Activated CD8-positive, alpha-beta T cell treated with anti-CD3 and anti-CD28 coated beads, Interleukin-2, amount 10 ng/mL, durations not matched to agents 7 days and 5 days (primary cell): ENCODE measurements at places on chromosomes 11 and 22.

GRCh38 chr11:93370260-93370659 lies 39.7 kb downstream of the DEUP1 start:
- DNase-seq: no peak

GRCh38 chr11:58813693-58814092 lies 30.8 kb downstream of the GLYATL2 start:
- DNase-seq: no peak

GRCh38 chr11:1988174-1988573 lies 9.5 kb downstream of the H19 start:
- no peak for DNase-seq

- no peak for DNase-seq
Observed at GRCh38 chr11:122138744-122139594, 23.0 kb upstream of the BLID start.

DNA sequence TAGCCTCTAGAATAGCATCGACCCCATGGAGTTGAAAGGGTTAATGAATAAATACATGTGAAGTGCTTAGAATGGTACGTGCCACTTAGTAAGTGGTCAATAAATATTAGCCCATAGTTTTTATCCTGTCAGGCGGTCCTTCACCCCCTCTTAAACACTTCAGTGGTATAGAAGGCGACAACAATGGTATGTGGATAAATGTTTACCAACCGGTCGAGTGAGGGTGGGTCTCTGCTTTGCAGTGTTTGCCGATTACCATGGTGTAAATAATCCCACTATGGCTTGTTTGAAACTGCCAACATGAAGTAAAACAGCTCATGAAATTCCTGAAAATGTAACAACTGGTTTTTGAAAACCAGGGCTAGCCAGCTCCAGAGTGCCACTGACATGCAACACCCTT lies 541.2 kb downstream of the BUD13 start:
- DNase-seq: no peak

GRCh38 chr11:130403967-130404366 lies 24.4 kb downstream of the ADAMTS8 start:
- no peak for DNase-seq

GRCh38 chr11:2708757-2709281 lies 9.0 kb upstream of the KCNQ1OT1 start:
- DNase-seq: no peak

DNA sequence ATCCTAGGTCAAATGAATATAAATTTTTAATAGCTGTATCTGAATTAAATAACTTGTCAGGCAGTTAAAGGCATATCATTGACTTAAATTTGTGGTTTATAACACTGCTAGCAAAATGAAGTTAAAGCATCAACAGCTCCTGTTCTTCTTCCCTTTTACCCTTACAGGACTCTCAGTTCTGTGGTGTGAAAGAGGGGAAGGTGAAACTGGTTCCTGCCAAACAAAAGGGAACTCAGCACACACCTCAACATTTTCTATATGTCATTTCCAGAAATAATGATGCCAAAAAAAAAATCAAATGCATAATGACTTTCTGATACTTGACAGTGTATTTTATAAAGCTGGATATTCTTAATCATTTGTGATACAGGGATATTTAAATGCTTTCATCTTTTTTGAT lies 21.2 kb downstream of the ARL14EP start:
- no peak for DNase-seq

- DNase-seq: no peak
Observed at GRCh38 chr11:102177974-102178631, 67.9 kb downstream of the YAP1 start.

DNA sequence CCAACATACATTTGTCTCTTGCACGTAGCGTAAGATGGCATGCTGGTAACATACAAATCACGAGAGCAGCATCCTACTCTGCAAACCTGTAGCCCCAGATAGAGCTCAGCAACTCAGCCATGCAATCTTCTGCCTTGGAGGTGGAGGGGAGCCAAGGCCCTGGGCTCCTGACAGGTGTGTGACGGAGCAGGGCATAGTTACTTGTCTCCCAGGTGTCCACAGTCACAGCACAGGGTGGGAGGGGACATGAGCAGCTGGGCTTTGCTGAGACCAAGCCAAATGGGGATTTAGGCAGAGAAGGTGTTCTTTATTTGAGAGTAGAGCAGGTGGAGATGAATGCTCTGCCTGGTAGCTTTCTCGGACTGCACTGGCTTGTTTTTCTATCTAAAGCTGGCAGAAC lies 111.7 kb downstream of the TEAD1 start:
- DNase-seq: no peak

DNA sequence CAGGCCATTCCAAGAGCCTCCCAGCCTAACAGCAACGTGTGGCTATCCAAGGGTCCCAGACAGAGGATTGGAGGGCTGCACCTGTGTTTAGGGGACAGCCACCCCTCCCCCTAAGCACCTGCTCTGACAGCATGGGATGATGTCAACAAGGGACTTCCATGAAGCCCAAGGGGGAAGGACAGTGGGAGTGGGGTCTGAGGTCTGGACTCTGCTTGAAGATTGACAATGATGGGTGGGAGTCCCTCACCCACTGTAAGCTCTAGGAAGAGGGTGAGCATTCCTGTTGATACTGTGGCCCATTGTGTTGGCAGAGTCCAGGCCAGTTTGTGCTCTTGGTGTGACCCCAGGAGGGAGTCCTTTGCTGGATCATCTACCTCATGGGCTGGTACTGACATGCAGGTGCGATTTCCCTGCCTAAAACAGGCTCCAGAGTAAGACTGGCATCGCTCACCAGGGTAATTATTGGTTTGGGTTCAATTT lies 46.9 kb upstream of the TUB start:
- DNase-seq: peak; percentile 13

GRCh38 chr11:33377412-33378370 lies 120.5 kb downstream of the HIPK3 start:
- DNase-seq: no peak

DNA sequence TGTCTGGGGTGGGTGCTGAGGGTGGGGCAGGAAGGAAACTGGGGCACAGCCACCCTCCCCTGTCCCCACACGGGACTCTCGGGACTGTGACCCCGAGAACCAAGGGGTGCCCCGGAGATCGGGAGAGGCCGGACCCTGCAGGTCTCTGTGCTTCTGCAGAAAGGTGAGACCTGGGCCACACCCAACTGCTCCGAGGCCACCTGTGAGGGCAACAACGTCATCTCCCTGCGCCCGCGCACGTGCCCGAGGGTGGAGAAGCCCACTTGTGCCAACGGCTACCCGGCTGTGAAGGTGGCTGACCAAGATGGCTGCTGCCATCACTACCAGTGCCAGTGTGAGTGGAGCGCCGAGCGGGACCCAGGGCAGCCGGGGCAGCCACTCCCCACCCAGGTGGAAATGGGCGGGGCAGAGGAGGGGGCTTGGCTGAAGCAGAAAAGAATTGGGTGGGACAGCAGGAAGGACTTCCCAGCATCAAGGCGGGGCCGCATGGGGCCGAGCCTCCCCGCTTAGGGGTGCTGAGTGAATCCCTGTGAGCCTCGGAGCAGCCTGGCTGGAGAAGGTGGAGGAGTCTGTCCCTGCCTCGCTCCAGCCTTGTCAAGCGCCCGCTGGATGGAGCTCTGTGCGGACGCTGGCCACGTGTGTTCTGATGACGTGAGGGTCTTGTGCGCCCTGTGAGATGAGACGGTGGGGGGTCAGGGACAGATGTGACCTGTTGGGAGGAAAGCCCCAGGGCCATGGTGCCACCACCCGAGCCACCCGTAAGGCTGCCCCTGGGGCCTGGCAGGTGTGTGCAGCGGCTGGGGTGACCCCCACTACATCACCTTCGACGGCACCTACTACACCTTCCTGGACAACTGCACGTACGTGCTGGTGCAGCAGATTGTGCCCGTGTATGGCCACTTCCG lies 29.3 kb upstream of the MUC5B start:
- no peak for DNase-seq

DNA sequence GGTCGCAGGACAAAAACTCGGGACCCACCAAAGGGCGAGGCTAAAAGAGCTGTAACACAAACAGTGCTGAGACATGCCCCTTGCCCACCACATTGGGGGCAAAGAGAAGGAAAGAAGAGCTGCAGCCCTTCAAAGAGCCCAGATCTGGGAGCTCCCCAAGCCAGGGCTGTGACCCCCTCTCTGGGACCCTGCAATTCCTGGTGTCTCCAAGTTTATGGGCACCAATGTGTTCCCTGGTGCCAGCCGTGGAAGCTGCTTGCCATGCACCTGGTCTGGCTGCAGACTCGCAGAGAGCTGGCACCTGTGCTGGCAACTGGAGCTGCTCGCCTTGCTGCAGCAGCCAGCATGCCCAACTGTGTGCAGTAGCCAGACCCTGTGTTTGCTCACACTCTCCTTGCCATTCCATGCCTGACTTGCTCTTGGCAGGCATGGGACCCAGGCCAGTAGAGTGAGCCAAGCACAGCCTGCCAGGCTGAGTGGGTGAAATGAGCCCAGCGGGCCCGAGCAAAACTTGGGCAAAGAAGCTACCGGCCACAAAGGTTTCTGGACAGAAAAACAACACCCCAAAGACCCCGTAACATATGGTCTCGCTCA lies 16.0 kb downstream of the RRP8 start:
- DNase-seq: peak; percentile 11

DNA sequence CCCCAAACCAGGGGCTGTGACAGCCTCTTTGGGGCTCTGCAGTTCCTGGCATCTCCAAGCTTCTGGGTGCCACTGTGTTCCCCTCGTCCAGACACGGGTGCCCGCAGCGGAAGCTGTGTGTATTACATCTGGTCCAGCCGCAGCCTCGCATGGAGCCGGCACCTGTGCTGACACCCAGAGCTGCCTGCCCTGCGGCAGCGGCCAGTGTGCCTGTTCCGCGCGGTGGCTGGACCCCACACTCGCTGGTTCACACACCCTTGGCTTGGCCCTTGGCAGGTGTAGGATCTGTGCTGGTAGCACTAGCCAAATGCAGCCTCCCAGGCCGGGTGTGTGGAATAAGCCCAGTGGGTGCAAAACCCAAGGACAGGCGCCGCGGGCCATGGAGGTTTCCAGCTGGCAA lies 24.5 kb upstream of the RNASEH2C start:
- DNase-seq: no peak

- no peak for DNase-seq
Observed at GRCh38 chr11:57417056-57417455, 9.9 kb downstream of the SLC43A3 start.

DNA sequence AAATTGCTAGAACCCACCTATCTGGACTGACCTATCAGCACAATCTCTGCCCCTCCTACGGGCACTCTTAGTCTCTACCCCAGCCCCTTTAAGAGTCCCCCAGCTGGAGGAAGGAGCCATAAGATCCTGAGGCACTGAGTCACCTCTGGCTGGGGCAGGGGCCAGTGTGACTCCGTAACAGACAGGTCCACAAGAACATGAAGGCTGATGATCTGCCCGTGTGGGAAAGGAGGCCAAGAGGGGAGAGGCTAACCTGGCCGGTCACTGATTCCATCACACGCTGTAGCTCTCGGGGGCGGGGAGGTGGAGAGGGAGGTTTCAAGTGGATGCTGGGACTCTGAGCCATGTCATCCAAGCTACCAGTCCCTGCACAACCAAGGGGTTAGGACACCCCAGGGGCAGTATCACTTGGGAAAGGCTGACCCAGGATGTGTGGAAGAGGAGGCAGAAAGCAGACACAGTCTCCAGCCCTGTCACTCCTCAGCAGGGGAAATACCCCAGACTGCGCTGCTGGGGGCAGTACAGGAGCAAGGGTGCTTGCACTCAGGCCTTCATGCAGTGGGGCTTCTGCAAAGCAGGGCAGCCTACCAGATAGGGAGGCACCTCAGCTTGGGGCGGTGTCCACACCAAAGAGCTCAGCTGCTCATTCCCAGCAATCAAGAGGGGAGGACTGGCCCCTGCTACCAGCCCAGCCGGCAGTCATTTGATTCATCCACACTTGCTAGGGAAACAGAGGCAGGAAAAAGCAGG lies 22.3 kb downstream of the ARHGAP1 start:
- DNase-seq: no peak

DNA sequence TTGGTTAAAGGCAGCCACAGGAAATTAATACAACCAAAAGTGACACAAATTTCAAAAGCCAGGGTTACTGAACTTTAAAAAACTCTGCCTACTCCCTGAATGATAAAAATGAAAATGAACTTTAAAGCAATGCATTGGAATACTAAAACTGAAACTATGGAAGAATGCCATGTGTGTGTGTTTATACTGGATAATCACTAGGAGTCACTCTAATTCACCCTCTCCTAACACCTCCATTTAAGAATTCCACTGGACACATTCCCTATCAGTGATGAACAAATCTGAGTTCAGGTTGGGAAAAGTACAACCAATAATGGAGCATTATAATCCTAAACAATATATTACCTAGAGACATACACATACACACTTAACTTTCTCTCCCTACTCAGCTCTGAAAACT lies 27.5 kb upstream of the PLAAT3 start:
- DNase-seq: no peak

GRCh38 chr11:27254744-27255446 lies 108.1 kb downstream of the CCDC34 start:
- no peak for DNase-seq

DNA sequence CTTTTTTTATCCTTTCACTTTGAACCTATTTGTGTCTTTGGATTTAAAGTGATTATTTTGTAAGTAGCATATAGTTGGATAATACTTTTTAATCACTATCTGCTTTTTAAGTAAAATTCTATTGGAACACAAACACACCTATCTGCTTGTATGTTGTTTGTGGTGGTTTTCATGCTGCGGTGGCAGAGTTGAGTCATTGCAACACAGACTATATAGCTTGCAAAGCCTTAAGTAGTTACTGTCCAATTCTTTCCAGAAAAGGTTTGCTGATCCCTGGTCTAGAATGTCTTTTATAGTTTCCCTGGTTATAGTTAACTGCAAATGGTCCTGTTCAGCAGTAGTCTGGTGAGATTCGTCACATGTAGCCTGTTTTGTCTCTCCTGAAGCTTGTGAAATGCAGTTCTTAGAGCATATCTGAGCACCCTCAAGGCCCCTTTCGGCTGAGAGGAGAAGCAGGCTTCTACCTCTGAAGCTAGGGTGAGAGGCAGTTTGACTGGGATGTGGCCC lies 21.5 kb downstream of the SHANK3 start:
- no peak for DNase-seq

GRCh38 chr11:2392241-2392959 lies 8.2 kb upstream of the TSSC4 start:
- DNase-seq: no peak

- DNase-seq: peak; percentile 21
Observed at GRCh38 chr11:7251836-7252682, at the start of gene SYT9. SYT9 (plus strand) TSS chr11:7251904; CDS start chr11:7252187, 283 bp downstream.

GRCh38 chr11:71947498-71947897 lies 18.7 kb downstream of the RNF121 start:
- DNase-seq: no peak

DNA sequence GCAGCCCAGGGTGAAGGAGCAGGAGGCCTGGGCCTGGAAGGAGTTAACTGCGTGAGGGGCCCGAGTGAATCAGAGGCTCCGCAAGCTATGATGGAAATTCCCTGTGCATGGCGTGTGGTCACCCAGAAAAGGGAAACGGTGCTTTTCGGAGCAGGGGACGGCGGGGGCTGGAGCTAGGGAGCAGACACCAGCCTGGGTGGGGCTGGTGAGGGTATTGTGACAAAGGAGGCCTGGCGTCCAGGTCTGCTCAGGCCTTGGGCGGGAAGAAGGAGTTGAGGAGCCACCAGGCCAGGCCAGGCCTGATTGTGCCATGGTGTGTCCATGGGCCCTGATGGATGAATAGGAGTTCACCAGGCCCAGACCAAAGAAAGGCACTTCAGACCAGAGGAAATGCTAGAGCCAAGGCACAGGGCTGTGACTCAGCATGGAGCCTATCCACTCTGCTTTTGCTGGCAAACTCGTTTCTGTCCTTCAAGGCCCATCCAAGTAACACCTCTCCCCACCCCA lies 12.8 kb upstream of the SPI1 start:
- DNase-seq: no peak
